Gastroesophageal sphincter (tissue), 4 donors: ENCODE measurements at places on chromosomes 2 and 18. TPM values are rescaled to one million over a fixed set of nuclear protein-coding genes. Genes with fewer than 3 reads are reported as not detected.
A peak's percentile ranks its signal among the peaks of the same experiment; 100 is the strongest.

DNA sequence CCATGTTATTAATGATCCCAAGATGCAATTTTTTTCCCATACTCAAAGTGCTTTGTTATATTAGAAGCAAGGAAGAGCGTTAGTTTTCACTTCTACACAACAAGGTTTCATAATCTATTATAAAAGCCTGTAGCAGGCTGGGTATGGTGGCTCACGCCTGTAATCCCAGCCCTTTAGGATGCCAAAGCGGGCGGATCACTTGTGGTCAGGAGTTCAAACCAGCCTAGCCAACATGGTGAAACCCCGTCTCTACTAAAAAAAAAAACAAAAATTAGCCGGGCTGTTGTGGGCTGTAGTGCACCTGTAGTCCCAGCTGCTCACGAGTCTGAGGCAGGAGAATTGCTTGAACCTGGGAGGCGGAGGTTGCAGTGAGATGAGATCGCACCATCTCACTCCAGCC, 19.0 kb upstream of the SERPINB2 start:
- ATAC-seq, result no peak

GRCh38 chr2:219362524-219363164, 25.1 kb downstream of the DNPEP start:
- ATAC-seq, result peak; percentile 86

GRCh38 chr2:86566821-86567190, 3.6 kb upstream of the CHMP3 start:
- ATAC-seq, result no peak

DNA sequence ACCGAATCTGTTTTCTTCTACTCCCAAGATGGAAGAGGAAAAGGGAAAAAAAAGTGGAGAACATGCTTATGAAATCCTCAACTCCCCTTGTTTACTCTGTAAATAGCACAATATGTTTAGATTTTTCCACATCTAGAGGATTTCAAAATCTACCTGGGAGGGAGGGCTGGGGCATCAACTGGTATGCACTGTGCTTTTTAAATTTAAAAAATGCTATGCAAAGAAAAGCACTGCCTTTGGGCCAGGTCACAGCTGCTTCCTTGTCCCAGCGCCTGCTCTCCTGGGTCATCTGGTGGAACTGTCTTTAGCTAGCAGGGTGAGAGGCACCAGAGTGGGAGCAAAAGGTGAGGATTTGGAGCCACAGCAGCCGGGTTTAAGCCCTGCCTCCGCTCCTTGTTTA, 88.2 kb upstream of the BOD1L2 start:
- ATAC-seq, result no peak

DNA sequence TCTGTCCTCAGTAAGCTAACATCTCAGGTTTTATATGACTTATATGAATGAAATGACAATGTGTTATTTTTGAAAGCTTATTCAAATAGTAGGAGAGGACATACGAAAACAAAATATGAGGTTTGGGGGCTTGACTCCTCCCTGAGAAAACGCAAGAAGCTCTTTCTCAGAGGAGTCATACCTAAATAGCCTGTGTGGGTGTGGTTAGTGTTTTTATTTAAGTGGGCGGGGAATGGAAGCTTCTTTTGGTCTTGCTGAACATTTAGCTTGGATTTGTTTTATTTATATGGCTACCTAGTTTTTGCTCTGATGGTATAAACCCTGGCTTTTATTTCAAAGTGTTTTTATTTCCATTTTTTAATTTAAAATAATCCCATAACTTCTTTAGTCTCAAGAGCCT, 72.1 kb upstream of the DSG1 start:
- no peak for ATAC-seq

GRCh38 chr18:65091744-65092329, 659.0 kb upstream of the CDH7 start:
- no peak for ATAC-seq

GRCh38 chr2:233829193-233830110, 24.9 kb downstream of the HJURP start:
- ATAC-seq, result no peak

- ATAC-seq, result no peak
Observed at GRCh38 chr18:564708-565561, 15.2 kb upstream of the CETN1 start.

DNA sequence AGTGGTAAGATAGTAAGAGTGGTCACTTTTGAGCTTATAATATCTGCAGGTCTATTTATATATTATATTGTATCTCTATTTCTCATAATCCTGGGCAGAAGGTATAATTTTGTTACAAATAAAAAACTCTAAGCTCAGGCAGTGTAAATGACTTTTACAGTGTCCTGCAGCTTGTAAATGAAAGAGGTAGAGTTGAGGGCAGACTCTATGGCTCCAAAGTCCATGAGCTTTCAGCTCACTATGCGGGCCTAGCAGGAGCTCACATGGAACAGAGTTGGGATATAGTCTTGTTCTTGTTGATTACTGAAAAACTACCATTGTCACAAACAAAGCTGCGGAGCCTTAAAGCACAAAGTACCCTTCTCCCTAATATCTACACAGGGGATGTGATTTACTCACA, 361.4 kb downstream of the LNPK start:
- no peak for ATAC-seq

DNA sequence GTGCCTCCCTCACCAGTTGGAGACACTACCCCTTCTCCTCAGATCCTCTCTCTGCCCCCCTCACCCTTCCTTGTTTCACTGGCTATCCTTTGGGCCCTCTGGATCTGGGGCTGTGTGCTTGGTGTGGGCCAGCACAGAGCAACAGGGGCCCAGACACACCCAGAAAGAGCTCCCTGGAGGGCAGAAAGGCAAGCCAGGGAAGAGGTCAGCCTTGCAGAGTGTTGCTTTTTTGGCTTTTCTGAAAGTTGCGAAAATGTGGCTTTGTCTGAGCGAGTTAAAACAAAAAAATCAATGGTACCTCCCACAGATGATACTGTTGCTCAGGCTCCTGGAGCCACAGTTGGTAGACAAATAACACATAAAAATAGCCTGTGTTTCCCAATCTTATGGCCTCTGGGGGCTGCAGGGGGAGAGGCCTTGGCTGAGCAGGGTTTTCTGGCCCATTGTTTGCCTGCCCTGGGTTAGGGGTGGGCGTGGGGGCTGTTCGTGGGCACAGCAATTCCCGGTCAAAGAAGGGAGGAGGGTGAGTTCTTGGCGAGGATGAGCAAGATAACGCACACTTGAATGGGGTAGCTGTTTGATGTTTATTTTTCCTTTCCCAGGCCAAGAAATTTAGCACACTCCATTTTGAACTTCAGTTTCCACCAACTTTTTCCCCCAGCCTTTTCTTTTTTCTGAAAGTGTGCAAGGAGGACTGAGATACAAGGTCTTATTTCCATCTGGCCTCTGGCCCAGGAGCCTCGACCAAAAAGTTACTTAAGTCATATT, 167.0 kb upstream of the HAAO start:
- ATAC-seq, result peak; percentile 80

GRCh38 chr18:68121308-68121707, 593.6 kb downstream of the TMX3 start:
- ATAC-seq, result no peak

GRCh38 chr2:124027182-124027581, 2.1 kb downstream of the CNTNAP5 start:
- ATAC-seq, result no peak

DNA sequence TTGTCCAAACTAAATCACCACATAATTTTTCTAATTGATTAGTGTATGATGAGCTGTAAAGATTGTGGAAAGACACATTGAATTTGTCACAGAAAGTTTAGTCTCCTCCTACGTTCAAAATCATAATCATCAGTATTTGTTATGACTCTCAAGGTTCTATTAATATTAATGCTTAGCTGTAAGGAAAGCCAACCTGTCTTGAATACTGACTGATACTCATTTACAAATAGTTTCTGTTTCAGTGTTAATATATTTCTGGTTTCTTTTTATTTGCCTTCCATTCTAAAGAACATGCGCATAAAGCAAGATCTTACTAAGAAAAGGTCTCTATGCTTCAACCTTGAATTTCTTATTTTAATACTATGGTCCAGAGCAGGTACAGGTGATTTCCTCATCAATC, 55.1 kb downstream of the CPS1 start:
- no peak for ATAC-seq

- ATAC-seq, result peak; percentile 34
Observed at GRCh38 chr2:160381425-160381951, 112.1 kb downstream of the RBMS1 start.

LIMS4 gene
- 5.1 TPM for total RNA-seq

THOC1 gene
- total RNA-seq, result 39.2 TPM

ALPP gene
- not detected for total RNA-seq

GMCL1 gene
- 12.5 TPM for total RNA-seq

SNX17 gene
- total RNA-seq, result 130 TPM

RBM44 gene
- 0.45 TPM for total RNA-seq

ACMSD gene
- total RNA-seq, result not detected

KCNK3 gene
- total RNA-seq, result 13.9 TPM
